CD4-positive, alpha-beta T cell treated with Interleukin-4 for 4 hours (primary cell): ENCODE measurements at places on chromosomes 5 and 9.

- no peak for DNase-seq
These were observed 27.2 kb upstream of the KLF9 start for GRCh38 chr9:70441622-70442021.

DNA sequence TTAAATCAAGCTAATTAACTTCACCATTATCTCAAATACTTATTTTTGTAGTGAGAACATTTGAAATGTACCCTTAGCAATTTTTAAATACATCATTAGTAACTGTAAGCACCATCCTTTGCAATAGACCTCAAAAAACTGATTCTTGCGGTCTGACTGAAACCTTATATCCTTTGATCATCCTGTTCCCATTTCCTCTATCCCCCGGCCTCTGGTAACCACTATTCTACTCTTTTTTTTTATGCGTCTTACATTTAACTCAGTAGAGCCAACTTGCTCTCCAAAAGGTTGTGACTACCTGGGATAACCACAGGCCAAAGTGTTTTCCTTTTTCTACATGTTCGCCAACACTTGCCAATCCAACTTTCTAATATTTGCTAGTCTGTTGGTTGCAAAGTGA lies 106.1 kb downstream of the IRX1 start:
- DNase-seq, result no peak

- DNase-seq, result no peak
These were observed at the start of gene SPINK5 for GRCh38 chr5:148063861-148064260. Gene SPINK5, plus strand, starts transcription at chr5:148063980. Its CDS starts 65 bp downstream, at chr5:148064045.

DNA sequence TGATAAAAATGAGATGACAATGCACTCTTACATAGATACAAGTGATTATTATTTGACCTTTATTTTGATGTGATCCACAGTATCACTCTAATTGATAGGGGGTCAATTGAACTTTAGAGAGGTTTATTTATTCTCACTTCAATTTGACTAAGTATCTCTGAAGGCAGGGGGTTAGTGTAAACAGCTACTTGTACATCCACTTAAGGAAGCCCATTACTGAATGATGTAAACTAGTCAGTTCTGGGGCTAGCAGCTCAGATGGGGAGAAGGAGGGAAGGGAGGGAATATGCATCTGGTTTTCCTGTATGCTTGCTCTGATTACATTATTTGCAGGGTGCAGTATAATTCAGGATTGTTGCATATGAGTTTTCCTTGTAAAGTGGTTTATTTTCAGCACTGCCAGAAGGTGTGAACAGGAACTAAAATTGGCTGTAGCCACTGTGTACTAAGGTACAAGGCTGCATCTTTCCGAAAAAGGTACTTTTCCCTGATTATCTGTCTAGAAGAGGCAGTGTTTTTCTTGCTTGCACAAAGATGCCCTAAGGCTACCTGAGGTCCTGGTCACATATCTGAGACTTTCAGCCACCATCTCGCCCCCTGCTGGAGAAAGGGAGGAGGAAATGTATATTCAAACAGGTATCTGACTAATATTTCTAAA lies 51.2 kb downstream of the MRPS27 start:
- DNase-seq, result peak; percentile 44

DNA sequence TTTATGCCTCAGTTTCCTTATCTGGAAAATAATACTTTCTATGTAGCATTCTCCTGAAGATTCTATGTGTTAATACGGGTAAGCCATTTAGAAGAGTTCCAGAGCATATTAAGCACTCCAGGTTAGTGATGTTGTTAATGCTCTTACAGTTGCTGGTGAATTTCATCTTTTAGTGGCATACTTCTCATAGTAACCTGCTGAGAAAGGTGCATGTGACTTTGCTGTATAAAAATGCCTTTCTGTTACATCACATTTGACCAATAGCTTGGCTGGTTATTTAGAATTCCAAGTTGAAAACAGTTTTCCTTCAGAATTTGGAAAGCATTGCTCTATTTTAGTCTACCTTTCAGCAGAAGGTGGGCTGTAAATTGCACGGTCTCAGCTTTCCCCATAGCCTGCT lies 27.2 kb downstream of the GCNT1 start:
- DNase-seq, result no peak

DNA sequence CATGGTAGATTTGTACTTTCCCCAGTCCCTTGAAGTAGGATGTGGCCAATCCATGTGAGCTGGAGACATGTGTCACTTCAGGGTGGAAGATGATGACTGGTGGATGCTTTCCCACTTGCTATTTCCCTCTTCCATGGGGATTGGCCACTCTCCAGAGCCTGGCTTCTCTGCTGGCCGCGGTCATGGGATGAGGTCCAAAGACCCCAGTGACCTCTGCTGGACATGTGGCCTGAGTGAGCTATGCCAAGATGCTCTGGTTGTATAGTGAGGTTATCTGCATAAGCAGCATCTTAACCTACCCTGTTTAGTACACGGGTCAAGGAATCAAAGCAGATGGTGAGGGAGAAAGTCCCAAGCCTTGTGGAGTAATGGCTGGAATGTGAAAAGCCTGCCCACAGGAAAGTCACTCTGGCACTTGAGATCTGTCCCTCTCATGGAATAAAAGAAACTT lies 47.1 kb downstream of the SH3PXD2B start:
- DNase-seq, result no peak

DNA sequence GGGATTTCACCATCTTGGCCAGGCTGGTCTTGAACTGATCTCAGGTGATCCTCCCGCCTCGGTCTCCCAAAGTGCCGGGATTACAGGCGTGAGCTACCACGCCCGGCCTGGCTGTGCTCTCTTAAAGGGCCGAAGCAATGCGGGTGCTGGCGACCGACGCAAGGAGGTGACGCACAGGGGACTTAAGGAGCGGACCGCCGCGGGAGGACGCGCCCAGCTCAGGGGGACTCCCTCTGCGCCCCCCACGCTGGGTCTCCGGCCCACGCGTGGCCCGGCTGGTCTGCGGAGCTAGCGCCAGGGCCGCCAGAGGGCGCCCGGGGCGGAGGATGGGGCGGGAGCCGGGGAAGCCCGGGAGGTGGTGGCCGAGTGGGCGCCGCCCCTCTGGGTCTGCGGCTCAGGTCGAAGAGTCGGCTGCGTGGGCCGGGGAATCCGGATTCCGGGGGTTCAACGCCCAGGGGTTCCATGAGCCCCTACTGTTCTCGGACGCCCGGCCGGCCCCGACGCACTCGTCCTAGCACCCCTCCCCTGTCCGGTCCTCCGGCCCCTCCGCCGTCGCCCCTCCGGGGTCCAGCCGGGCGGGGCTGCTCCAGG lies 502 bp upstream of the CERCAM start:
- peak; percentile 46 for DNase-seq

- DNase-seq, result no peak
These were observed 794.4 kb upstream of the ACO1 start for GRCh38 chr9:31590091-31590490.

DNA sequence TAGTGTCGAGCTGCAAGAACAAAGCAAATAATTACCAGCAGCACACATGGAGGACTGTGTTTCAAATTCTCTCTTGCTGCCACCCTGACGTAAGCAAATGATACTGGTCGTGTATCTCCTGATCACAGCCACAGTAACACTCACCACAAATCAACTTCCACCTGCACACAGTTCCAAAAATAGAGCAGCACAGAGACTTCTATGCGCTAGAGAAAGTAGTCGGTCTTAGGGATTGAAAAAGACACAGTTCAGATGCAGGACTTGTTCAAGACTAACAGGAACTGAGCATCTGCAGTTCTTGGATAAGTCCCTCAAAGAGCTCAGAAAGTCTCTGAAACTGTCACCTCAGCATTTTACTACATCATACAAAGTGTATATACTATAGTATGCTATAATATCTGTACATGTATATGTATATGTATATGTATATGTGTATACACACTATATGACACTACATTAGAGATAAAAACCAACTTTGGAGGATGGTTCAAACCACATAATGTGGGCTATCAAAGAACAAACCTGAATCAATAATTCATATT lies 279.0 kb downstream of the GLIS3 start:
- no peak for DNase-seq

DNA sequence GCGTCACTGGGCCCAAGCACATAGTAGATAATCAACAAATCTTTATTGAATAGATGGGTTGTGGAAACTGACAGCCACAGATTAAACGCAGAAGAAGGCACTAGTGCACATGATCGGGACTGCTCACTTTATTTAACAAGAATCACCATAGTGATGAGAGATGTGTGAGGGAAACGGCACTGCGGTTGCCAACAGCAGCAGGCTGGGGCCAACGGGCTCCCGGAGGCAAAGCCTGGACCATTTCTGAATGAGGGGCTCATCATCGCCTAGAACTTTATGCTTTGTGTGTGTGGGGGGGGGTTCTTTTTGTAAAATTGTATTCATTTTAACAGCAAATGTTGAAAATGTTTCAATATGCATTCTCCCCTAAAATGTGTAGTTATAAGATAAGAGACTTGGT lies 61.9 kb upstream of the RUFY1 start:
- no peak for DNase-seq

- DNase-seq, result no peak
These were observed 36.0 kb upstream of the OLFM1 start for GRCh38 chr9:135051316-135052038.

DNA sequence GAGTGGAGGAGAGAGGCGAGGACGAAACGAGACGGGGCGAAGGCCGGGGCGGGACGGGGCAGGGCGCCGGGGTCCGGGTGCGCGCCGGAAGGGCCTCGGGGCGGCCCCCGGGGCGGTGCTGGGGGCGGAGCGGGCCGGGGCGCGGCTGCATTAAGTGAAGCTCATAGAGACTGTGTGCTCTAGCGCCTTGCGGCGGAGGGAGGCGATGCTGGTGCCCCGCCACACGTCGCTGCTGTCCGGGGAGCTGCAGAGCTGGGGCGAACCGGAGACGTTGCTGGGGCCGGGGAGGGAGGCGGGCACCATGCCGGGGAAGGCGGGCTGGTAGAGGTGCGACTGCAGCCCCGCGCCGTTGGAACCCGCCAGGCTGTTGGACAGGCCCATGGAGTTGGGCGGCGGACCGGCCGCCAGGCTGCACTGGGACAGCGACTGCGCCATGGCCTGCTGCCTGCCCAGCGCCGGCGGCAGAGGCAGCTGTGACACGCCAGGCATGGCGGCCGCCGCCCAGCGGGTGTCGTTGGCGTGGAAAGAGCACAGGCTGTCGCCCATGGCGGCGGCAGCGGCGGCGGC lies 8.3 kb downstream of the OTP start:
- no peak for DNase-seq

DNA sequence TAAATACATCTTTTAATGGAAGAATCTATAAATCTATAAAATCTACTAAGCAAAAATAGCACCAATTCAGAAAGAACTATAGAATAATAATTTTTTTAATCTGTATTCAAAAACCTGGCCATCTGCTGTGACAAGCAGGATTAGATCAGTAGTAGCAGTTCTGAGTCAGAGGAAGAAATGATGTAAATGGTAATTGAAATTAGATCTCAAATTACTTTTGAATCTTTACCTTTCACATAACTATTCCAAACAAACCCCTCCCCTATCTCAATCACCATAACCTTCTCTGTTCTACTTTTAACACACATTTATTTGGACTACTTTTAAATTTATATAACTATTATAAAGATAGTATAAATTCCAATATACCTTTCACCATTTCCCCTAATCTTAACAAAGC lies 727.8 kb upstream of the FAM174A start:
- DNase-seq, result no peak

- no peak for DNase-seq
These were observed 183.5 kb downstream of the RFX3 start for GRCh38 chr9:3342159-3342777.

- DNase-seq, result no peak
These were observed 3.2 kb upstream of the RAI14 start for GRCh38 chr5:34652914-34653313.

GRCh38 chr9:115057559-115057958 lies 60.4 kb downstream of the TNC start:
- DNase-seq, result no peak

DNA sequence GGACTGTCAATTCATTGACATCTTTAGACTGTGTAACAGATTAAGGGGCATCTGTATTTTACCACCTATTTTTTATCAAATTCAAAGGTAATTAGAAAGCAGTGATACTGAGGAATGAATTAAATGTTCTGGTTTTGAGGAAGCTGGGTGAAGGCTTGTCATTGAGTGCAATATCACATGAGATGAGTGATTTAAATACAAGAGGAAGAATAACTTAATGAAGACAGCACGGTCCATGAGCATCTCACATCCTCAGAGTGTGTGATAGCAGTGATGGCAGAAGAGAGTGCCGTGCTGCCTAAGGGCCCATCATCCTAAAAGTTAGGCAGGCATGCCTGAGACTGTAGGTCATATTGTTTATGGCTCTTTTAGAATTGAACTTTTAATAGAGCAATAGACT lies 263.3 kb downstream of the MAST4 start:
- no peak for DNase-seq

- no peak for DNase-seq
These were observed 119.3 kb downstream of the GALNT10 start for GRCh38 chr5:154309805-154310204.

DNA sequence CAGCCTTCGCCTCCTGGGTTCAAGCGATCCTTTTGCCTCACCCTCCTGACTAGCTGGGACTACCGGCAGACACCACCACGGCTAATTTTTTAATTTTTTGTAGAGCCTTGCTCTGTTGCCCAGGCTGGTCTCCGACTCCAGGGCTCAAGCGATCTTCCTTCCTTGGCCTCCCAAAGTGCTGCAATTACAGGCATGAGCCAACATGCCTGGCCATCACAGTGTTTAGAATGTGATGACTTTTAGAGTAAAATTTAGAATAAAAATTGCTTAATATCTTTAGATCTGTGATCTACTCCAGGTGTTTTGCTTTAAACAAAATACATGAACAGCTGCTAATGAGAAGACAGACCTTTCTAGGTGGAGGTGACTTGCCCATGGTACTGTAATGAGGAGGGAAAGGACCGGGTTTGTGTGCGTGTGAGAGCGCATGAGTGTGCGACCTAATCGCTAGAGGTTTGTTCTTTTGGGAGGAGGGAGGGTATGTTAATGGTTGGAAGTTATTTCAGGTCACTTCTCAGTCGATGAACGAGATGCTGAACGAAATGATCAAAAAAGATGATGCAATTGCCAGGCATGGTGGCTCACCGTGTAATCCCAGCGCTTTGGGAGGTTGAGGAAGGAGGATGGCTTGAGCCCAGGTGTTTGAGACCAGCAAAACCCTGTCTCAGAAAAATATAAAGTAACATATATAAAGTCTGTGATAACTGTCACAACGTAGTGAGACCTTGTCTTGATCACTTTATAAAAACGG lies 2.0 kb downstream of the CNOT6 start:
- no peak for DNase-seq

- DNase-seq, result no peak
These were observed 931 bp downstream of the FAM219A start for GRCh38 chr9:34457266-34458012.

GRCh38 chr5:154860765-154861164 lies 2.3 kb downstream of the CNOT8 start:
- DNase-seq, result no peak

DNA sequence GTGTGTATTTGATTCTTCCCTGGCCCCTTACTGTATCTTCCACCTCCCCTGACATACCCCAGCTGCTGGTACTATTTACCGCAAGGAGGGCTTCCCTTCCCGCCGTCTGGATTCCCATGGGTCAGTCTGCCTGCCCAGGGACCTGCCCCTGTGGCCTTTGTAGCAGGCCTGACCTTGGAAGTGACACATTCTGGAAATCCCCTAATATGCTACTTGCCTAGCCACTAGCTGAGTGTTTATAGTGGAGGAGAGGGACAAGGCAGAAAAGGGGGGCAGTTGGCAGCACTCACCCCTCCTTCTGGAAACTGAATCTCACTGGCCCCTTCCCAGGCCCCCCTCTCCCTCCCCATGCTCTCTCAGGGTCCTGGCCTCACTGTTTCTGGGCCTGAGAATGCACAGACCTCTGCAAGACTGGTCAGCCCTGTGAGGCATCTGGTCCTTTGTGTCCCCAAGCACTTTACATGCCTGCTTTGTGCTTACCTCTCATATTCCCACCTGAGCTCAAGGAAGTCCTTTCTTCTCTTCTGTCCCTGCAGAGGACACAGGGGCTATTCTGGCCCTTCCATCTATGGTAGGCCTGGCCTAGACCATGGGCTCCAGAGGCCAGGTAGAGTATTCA lies 8.2 kb upstream of the CCL21 start:
- no peak for DNase-seq
